Right ventricle myocardium inferior (tissue), 1 donor: ENCODE measurements at places on chromosomes 3 and 15. TPM values are rescaled to one million over a fixed set of nuclear protein-coding genes. Genes with fewer than 3 reads are reported as not detected.

TRPM1 gene
- not detected for total RNA-seq

MASP1 gene
- total RNA-seq = 129 TPM

DNA sequence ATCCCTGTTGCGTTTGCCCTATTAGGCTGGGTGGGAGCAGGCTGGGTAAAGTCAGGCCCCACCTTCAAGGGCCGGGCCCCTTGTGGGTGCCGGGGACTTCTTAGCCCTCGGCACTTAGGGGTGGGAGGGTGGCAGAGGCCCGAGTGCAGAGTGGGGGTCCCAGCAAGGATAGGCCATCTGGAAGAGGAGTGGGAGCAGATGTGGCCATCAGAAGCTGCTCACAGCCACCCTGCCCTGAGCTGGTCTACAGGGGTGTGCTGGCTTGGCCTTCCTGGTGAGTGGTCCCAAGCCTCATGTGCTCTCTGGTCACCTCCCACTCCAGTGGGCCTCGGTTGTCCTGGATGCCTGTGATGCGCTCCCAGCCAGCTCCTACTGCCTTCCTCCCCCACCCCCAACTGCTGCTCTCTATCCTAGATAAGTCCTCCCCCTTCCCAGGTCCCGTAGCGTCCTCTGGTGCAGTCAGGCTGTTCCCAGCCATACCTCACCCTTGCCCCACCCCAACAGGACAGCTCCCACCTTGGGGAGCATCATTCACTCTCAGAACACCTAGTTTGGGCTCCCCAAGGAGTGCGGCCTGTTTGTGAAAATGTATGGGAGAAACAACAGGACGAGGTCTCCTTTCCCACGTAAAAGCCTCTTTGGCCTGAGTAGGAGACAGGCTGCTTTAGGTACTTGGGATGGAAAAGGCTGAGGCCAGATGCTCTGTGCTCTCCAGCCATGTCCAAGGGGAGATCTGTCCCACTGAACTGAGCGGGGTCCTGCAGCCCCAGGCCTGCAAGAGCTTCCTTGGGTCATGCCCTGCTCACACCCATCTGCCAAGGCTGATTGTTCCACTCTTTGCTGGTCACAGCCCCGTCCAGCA lies 24.9 kb upstream of the PLXNA1 start:
- peak; percentile 65 for DNase-seq

- DNase-seq = no peak
Observed at GRCh38 chr15:41870689-41871081, 23.2 kb downstream of the SPTBN5 start.

- DNase-seq = no peak
Observed at GRCh38 chr3:28042095-28042635, 199.3 kb upstream of the CMC1 start.

GRCh38 chr3:78972617-78973301 lies 795.0 kb downstream of the ROBO1 start:
- DNase-seq = no peak

DNA sequence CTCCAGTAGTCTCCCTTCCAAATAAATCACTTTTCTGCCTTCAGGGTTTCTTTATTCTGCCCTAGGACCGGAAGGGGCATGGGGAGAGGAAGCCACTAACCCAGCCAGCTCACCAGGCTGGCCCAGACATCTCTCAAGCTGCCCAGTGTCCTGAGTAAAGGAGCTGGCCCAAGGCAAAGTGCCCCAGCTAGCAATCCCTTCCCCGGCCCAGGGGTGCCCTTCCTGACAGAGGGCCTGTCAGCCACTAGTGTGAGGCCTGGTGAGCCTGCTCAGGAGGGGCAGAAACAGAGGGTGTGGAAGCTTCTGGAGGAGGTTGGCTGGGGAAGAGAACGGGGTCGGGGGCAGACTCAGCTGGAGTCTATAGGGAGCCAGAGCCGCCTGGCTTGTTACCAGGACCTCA lies 22.2 kb downstream of the SHF start:
- no peak for DNase-seq

DNA sequence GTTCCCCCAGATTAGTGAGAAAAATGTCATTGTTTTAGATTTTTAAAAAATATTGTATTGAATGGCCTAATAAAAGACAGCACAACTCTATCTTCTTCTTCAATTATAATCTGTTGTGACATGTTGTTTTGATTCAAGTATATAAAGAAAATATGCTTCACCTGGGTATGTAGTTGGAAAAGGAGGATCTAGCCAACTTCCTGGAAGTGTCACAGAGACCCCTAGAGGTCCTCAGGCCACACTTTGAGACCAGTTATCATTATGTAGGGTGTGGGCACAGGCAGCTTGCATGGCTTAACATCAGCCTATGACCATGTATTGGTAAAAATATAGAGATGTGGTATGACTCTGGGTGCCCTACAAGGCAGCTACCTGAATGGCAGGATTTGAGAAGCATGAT lies 14.7 kb upstream of the RYR3 start:
- DNase-seq = no peak
